ENCODE measurements at places on chromosomes 6 and 20.

DNA sequence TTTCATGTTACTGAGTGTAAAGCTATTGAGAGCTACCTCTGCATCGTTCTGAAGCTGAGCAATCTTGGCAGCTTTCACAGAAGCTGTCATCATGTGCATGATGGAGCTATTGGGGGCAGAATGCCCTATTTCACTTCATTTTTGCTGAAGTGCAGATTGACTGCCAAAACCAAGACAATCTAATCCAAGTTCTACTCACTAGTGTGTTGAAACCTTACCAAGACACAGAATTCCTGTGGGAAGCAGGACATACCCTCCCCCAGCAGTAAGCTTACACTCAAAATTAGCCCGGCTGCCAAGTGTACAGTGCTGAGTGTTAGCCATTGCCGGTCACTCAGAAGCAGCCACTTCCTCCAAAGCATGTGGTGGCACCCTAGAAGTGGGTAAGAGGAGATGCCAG lies 177.3 kb upstream of the TENT5A start:
- DNase-seq: no peak

DNA sequence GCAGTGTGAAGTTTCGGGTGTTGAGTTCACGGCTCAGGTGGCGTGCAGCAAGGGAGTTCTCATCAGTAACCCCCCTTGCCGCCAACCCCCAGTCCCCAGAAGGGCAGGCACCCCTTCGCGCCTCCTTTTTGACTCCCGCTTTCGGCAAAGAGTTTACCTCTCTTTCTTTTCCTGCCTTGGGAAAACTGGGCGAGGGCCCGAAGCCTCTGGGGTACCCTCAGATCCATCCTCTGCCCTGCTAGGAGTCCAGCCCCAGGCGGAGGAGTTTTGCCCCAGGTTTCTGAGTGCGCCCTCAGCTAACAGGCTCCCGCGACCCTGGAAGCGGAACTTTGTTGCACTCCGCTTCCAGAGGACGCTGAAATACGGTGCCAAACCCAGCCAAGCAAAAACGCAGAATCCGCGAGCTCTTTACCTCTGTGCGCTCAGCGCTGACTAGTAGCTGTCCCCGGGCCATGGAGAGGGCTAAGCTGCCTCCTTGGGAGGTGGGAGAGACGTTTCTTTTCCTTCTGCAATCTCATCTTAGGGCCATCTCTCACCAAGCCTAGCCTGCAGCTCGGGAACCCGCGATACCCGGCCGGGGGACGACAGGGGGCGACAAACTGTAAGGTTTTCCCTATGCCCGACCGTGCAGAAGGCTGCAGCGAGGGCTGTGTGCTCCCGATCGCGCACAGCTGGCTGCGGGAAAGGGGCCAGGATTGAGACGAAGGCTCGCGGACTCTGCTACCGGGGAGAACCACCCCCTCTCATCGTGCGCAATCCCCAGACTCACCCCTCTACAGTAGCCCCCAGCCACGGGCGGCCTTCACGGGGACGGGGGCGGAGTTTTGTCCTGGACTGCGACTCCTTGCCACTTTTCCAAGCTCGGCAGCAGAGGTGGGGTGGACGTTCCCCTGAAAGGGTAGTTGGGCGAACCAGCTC lies 2.7 kb upstream of the PAX1 start:
- no peak for DNase-seq

GRCh38 chr20:25487306-25487705 lies 79.8 kb downstream of the GINS1 start:
- no peak for DNase-seq

DNA sequence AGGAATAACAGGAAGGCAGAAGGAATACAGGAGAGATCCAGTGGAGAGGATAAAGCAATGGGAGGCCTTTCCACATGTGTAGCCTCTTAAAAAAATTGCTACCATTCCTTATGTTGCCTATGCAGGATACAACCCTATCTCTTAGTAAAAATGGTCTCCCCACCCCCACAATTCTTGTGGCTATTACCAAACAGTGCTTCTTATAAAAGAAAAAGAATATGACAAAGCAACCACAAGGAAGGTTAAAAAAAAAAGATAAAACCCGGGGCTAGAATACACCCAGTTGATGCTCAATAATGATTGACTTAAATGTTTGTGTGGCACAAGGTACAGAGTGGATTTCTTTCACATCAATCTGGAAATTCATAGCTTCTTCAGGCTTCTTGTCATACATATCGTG lies 250.9 kb downstream of the HIVEP2 start:
- DNase-seq: no peak

GRCh38 chr6:53837865-53838769 lies 43.3 kb downstream of the LRRC1 start:
- no peak for DNase-seq

GRCh38 chr6:99073223-99073622 lies 125.5 kb upstream of the FBXL4 start:
- DNase-seq: no peak

GRCh38 chr6:113564371-113565171 lies 292.6 kb upstream of the MARCKS start:
- DNase-seq: peak; percentile 92

- DNase-seq: no peak
These were observed 13.4 kb upstream of the HSF2 start for GRCh38 chr6:122385857-122386612.

- DNase-seq: peak; percentile 34
These were observed 159.9 kb downstream of the CD83 start for GRCh38 chr6:14277405-14277930.

GRCh38 chr20:50450881-50451752 lies 59.1 kb upstream of the PTPN1 start:
- DNase-seq: no peak

DNA sequence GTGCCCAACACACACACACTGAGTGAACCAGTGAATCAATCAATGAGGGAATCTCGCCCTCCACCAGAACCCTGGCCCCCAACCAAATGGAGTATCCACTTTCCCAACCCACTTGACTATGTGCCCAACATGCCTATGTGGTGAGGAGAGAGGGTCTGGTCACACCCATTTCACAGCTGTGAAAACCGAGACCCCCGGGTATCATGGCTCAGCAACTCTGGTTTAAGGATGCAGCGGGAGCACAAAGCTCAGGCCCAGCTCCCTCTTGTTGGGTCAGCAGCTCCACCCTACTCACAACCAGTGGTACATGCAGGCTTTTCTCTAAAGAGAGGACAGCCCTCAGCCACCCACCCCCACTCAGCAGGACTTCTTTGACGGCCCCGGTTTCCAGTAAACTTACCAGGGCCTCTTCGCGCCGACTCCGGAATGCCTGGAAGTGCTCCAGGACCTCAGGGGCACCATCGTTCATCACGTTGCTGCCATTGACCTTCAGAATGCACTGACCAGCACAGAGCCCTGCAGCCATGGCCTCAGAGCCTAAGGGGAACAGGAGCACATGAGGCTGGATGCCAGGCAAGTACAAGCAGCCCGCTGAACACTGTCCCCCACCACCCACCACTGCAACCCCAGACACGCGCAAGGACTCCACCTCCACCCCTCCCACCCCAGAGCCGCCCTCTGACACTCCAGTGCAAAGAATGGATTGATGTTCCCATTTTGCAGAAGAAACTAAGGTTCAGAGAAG lies 174.7 kb downstream of the PREX1 start:
- no peak for DNase-seq

DNA sequence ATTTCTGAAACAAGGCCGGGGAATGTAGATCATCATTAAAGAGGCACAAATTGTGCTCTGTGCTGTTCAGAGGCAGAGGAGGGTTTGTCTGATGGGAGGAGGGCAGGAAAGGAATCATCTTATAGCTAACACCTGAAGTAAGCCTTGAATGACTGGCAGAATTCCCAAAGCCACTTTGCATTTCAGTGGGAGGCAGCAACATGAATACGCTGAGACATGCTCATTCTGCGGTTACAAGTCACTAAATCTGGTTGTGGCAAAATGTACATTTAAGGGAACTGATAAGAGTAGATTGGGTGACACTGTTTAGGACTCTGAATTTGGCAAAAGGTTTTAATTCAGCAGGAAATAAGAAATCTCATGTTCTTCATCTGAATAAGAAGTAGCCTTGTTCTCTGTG lies 4.4 kb upstream of the COL19A1 start:
- DNase-seq: no peak

GRCh38 chr6:154538640-154539191 lies 28.2 kb upstream of the CNKSR3 start:
- no peak for DNase-seq

DNA sequence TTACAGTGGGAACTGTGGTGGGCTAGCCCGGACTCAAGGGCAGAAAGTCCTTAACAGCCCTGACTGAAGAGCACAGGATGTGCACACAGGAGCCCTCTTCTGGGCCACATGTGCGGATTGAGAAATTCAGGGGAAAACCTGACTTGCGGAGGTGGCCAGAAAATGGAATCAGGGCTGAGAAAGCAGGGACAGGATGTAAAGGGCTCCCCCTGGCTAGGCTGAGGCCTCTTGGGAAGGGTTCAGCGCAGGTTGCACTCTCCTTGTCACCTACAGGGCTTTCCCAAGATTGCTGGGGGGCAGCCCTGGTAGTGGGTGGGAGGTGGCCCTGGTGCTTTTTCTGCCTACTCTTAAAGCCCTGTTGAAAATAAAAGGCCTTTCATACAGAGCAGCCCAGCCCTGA lies 251.2 kb downstream of the SLC24A3 start:
- peak; percentile 64 for DNase-seq

DNA sequence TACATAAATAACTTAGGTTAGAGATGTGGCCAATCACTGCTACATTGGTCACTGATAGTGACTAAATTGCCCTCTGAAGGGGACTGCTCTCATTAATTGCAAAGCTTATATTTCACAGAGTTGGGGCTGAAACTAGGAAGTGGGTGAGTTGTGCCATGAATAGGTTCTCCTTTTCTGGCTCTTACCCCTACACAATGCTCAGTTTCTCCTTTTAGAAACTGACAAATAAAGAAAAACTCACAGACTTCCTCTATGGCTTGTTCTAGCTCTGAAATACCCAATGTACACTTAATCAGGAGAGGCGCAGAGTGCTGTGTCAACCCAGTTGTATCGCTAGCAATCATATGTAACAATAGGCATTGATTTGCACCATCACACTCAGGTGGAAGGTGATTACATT lies 41.2 kb upstream of the PROKR2 start:
- DNase-seq: no peak

DNA sequence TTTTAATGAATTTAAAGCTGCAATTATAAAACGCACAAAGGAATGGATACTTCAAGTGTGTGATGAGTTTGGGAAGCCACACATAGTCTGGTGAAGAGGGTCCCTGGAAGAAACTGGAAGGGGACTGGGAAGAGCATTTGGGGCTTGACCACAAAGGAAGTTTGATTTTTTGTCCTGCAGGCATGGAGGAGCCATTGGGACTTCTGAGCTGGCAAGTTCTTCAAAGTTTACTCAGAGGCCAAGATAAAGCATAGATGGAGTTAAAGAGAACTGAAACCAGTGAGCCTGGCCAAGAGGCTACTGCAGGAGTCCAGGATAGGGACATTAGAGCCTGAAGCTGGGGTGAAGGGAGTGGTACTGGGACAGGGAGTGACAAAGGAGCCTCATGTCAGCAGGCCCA lies 95.0 kb downstream of the AIG1 start:
- no peak for DNase-seq

DNA sequence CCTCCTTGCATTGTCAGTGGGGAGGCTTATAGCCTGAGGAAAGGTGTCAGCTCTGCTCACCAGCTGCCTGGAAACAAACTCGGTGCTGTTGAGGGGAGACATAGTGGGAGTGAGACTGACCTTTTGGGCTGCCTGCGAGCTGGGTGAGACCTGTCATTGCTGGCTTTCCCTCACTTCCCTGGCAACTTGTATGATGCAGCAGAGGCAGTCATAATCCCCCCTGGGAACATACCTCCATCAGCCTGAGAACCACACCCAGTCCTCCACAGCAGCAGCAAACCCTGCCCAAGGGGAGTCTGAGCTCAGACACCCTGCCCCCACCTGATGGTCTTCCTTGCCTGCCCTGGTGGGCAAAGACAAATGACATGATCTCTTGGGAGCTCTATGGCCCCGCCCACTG lies 521.2 kb upstream of the IMPG1 start:
- DNase-seq: no peak

DNA sequence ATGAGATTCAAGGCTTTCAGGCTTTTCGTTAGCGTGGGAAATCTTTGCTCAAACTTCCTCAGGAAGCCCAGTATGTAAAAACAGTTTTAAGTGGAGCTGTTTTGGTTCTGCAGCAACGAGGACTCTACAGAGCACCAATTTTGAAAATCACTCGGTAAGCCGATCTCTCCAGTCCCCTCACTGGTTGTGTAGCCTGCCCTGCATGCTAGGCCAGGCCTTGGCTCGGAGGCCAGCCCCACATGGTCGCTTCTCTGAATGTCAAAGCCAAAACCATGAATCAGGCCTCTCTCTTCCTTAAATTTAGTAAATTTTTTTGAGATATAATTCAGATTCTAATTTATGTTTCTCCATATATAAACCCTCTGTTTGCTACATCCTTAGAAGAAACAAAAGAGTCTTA lies 108.0 kb downstream of the CHD6 start:
- DNase-seq: no peak

DNA sequence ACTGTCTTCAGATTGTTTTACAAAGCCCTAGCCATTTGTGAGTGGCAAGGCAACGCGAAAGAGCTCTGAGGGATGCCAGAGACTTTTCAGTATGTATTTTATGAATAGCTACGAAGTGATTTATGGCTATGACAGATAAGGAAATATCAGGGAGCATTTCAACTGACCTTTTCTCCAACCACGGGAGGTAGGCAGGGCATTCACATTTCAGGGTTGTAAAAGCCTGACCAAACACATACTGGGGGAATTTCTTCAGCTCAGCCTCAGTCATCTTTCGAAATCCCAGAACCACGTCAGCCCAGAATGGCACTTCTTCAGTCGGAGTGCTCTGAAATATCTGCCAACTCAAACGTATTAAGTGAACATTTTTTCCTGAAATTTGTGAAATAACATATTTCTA lies 10.8 kb downstream of the DDO start:
- DNase-seq: no peak

DNA sequence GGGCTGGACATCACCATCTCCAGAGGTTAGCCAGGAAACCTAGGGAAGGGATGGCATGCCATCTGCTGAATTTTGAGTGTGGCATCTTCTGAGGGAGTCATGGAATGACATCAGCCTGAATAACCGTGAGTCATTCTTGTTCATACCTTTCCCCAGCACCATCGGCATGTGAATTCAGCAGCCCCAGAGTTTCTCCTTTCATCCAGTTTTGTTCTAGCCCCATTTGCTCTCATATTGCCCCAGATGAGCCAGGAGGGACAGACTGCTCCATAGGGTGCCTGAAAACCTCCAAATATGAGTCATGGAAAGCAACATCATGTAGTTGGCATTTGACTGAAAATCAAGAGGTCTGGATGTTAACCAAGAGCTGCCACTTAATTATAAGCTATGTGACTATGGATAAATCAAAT lies 219.2 kb upstream of the SGK1 start:
- DNase-seq: no peak

All from vagina (tissue), 2 donors.